ENCODE measurements at places on chromosomes 4 and X.
A peak's percentile ranks its signal among the peaks of the same experiment; 100 is the strongest.

GRCh38 chr4:73676136-73676535 lies 55.9 kb upstream of the RASSF6 start:
- no peak for DNase-seq

DNA sequence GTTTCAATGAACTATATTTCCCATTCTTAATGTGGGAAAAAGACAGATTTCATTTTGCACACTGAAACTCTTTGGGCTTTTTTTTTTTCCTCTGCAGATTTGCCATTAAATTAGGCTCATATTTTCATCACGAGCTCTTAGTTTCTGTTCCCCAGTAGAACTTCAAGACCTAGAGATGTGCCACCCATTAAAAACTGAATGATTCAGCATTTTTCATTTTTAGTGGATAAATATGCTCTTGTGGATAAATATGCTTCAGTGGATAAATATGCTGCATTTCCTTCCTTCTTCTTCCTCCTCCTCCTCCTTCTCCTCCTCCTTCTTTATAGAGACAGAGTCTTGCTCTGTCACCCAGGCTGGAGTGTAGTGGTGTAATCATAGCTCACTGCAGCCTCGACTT lies 322.4 kb upstream of the PRKX start:
- no peak for DNase-seq

- peak; percentile 23 for DNase-seq
Observed at GRCh38 chrX:136028383-136028984, 43.2 kb downstream of the SLC9A6 start.

- no peak for DNase-seq
Observed at GRCh38 chrX:68675571-68675970, 28.1 kb downstream of the STARD8 start.

DNA sequence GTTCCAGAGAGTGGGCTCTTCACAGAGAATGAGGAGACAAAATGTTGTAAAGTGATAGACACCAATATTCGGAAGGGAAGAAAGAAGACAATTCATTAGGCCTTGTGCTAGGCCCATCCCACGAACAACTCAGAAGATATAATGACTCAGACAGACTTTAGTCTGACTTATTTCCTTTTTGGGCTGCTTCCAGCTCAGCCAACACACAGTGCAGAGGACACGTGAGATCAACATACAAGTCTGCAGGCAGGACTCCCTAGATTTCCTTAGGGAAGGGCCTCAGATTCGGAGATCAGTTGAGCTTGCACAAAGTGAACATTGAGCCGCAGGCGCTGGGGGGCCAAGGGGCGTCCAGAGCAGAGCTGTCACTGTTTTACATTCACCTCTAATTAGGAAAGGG lies 290.7 kb upstream of the TENM3 start:
- peak; percentile 64 for DNase-seq

GRCh38 chr4:16952896-16953630 lies 54.6 kb upstream of the LDB2 start:
- no peak for DNase-seq

- DNase-seq: no peak
Observed at GRCh38 chr4:6884341-6884870, 25.2 kb upstream of the TBC1D14 start.

- no peak for DNase-seq
Observed at GRCh38 chr4:95660719-95661118, 111.9 kb upstream of the UNC5C start.

- no peak for DNase-seq
Observed at GRCh38 chrX:40018041-40018440, 79.7 kb downstream of the BCOR start.

DNA sequence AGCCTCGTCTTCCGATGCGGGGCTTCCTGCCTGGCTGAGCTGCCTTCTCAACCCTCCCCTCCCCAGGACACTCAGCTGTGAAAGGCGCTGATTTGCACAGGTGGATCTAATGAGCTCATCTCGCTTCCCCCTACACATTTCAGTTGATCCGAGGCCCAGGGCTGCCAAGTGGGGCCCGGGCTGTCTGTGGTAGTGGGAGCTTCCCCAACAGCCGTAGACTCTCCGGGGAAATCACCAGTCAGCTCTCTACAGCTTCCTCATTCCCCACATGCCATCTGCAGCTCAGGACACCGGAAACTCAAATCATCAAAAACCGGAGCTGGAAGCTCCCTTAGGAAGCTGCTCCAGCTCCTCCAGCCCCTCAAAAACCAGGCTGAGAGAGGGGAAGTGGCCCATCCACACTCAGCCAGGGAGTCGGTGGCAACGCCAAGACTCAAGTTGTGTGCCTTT lies 56.2 kb downstream of the SMIM20 start:
- DNase-seq: no peak

- no peak for DNase-seq
Observed at GRCh38 chr4:188168726-188169373, 29.6 kb downstream of the TRIML1 start.

DNA sequence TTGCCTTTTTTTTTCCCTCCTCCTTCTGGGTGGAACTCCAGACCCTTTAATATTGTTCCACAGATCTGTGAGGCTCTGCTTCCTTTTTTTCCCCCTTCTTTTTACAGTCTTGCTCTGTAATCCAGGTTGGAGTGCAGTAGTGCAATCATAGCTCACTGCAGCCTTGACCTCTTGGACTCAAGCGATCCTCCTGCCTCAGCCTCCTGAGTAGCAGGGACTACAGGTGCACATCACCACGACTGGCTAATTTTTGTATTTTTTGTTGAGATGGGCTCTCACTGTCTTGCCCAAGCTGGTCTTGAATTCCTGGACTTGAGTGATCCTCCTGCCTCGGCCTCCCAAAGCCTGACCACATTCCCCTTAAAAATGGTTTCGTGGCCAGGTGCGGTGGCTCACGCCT lies 26.8 kb downstream of the NSD2 start:
- no peak for DNase-seq

GRCh38 chr4:184246426-184246825 lies 28.8 kb upstream of the ENPP6 start:
- DNase-seq: no peak

DNA sequence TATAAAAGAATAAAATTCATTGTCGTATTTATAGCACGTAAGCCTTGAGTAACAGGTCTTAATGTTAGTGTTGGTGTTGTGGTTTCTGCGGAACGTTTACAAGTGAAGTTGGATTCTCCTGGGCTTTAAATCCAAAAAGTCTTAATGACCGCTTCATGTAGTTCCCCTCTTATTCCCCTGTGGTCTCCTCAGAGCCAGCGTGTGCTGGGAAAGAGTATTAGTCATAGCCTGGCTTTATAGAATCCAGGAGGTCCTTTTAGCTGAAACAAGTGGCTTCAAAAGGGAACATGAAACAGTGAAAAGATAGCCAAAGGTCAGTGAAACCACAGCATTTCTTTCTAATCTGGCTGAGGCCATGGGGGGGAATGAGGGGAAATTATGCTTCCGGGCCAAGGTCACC lies 79.1 kb downstream of the CLCN4 start:
- DNase-seq: peak; percentile 39

DNA sequence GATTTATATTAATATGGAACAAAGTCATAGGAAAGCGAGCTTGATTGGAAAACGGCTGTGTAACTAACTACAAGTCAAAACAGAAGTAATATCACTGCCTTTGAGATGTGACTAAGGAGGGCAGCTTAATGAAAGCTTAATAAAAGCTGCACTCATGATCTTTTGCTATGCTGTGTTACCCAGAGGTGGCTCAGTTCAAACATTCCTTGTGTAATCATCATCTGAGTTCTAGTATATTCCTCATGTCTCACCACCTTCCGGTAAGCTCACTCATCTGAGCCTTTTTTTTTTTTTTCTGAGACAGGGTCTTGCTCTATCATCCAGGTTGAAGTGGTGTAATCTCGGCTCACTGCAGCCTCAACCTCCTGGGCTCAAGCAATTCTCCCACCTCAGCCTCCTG lies 5.0 kb downstream of the GRPEL1 start:
- no peak for DNase-seq

DNA sequence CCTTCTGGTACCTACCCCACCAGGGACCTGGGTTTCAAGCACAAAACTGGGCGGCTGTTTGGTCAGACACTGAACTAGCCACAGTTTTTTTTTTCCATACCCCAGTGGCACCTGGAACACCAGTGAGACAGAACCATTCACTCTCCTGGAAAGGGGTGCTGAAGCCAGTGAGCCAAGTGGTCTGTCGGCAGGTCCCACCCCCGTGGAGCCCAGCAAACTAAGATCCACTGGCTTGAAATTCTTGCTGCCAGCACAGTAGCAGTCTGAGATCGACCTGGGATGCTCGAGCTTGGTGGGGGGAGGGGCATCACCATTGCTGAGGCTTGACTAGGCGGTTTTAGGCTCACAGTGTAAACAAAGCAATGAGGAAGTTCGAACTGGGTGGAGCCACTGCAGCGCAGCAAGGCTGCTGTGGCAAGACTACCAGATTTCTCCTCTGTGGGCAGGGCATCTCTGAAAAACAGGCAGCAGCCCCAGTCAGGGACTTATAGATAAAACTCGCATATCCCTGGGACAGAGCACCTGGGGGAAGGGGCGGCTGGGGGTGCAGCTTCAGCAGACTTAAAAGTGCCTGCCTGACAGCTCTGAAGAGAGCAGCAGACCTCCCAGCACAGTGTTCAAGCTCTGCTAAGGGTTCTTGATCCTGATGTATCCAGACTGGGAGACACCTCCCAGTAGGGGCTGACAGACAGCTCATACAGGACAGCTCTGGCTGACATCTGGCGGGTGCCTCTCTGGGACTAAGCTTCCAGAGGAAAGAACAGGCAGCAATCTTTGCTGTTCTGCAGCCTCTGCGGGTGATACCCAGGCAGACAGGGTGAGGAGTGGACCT lies 223.0 kb downstream of the COX18 start:
- DNase-seq: no peak

All from AG20443 (cell line).